ENCODE measurements at places on chromosomes 3 and 15. TPM values are rescaled to one million over a fixed set of nuclear protein-coding genes. Genes with fewer than 3 reads are reported as not detected.

Gene TM2D3
- total RNA-seq: 61.4 TPM

- H3K27ac ChIP-seq: no peak overlapping the region
- H3K4me3 ChIP-seq: no peak overlapping the region
- H3K36me3 ChIP-seq: no peaks in the 10 kb centered on the region
- no peaks in the 10 kb centered on the region for H3K27me3 ChIP-seq
- no peak for DNase-seq
- H3K4me1 ChIP-seq: peaks cover 3% of the 10 kb centered on the region
Observed at GRCh38 chr3:101464235-101464634, 48.8 kb downstream of the SENP7 start.

- no peak overlapping the region for H3K4me3 ChIP-seq
- no peak overlapping the region for H3K27ac ChIP-seq
- no peak for DNase-seq
Observed at GRCh38 chr3:139123377-139124095, 78.8 kb upstream of the PRR23C start.

GRCh38 chr3:50564321-50564720 lies 3.2 kb downstream of the C3orf18 start:
- no peaks in the 10 kb centered on the region for H3K27me3 ChIP-seq
- H3K4me1 ChIP-seq: peaks cover 20% of the 10 kb centered on the region
- H3K4me3 ChIP-seq: no peak overlapping the region
- H3K36me3 ChIP-seq: no peaks in the 10 kb centered on the region
- no peak overlapping the region for H3K27ac ChIP-seq

DNA sequence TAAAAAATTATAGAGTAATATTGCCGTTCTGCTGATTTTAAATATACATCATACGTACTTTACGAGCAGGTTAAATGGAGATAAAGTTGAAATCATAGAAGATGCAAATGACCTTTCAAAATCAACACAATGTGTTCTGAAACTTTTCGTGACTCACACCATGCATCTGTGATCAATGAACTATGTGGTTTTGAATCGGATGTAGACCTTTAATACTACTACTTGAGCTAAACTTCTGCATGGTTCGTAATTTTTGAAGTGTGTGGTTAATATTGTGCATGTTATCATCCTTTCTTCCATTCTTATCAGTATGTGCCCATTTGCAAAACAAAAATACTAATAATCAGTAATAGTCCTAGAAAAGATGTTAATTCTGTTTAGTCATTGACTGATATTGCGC lies 58.9 kb downstream of the GASK1A start:
- no peaks in the 10 kb centered on the region for H3K36me3 ChIP-seq
- no peaks in the 10 kb centered on the region for H3K4me1 ChIP-seq
- no peak for DNase-seq
- no peak overlapping the region for H3K4me3 ChIP-seq
